ENCODE measurements at places on chromosomes 3 and 15.

GRCh38 chr3:140377644-140378043 lies 300.2 kb upstream of the TRIM42 start:
- no peak for DNase-seq

DNA sequence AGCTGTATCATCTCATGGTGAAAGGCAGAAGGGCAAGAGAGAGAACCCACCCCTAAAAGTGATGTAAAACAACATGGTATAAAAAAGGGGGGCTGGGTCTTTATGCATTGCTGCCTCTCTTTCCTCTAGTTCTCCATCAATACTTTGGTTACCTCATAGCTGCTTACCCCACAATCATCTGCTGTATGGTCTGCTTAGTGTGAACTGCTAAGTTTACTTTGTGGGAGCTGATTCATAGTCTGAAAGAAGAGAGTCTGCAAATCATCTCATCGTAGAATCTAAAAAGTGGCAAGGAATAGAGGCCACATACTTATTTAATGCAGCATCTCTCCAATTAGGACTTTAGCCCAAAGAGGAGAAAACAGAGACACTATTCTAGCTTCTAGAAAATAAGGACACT lies 546.8 kb downstream of the GBE1 start:
- DNase-seq, result no peak

DNA sequence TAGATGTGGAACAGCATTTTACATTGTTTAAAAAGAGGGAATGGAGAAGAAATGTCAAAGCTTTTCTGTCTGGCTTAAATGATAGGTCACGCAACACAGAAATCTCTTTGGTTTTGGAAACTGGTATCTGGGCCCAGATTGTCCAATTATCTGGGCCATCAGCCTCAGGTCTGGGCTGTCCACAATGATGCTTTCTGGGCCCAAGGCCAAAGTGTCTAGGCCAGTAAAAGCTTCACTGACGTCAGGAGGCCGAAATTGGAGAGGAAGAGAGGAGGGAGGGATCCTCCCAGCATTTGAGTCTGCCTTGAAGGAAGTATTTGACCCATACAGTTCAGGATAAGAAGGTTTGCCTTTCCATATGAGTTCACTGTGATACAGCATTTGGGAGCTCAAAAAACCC lies 60.7 kb upstream of the ALDH1A3 start:
- no peak for DNase-seq

DNA sequence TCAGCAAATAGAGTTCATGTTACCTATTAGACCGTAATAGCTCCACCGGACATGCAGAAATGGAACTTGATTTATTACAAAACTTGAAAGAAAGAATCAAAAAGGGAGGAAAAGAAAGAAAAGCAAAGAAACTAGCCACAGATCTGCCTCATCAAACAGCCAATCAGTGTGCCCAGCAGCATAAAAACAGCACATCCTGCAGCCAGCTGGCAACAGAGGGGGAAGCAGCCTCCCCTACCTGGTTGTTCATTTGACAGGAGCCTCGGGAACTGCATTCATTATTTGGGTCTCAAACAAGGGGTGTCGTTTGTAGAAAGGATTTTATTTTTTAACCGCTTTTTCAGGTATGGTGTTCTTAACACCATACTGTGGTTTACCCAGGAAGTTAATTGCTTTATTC lies 181.5 kb upstream of the TOPAZ1 start:
- DNase-seq, result no peak

- no peak for DNase-seq
These were observed 87.5 kb upstream of the FAM3D start for GRCh38 chr3:58754074-58754473.

DNA sequence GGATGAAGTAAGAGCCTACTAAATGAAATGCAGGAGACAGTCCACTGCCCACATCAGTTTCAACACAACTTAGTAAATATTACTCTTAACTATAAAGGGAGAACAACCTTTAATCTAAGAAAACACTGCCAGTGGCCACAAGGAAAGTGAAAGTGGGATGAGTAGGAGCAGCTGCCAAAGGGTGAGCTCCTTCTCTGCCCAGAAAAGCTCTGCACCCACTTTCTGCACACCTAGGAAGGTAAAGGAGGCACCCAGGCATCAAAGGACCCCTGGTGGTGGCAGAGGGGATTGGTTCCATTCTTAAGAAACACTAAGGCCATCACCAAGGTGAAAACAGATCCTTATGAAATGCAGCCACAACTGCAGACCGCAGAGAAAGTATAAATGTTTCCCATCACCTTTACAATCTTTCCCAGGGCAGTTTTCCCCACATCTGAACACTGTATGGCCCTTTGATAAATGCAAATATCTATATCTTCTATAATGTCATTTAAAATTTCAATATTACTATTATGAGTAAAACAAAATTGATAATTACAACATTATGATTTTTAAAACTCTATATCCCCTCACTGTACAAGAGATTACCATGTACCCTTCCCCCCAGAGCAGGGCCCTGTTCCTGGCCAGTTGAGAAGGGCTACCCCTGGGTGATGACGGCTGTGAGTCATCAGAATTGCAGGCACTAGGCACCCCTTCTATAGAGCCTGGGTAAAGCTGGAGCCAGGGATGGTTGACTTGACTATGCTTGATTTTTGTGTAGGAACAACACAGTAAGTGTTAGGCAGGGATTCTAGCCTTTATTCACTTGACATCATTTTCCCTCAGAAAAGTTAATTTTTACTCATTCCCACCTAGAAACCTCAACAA lies 92.0 kb downstream of the SNRK start:
- no peak for DNase-seq

- DNase-seq, result no peak
These were observed 81.6 kb downstream of the CDIN1 start for GRCh38 chr15:36661042-36661441.

DNA sequence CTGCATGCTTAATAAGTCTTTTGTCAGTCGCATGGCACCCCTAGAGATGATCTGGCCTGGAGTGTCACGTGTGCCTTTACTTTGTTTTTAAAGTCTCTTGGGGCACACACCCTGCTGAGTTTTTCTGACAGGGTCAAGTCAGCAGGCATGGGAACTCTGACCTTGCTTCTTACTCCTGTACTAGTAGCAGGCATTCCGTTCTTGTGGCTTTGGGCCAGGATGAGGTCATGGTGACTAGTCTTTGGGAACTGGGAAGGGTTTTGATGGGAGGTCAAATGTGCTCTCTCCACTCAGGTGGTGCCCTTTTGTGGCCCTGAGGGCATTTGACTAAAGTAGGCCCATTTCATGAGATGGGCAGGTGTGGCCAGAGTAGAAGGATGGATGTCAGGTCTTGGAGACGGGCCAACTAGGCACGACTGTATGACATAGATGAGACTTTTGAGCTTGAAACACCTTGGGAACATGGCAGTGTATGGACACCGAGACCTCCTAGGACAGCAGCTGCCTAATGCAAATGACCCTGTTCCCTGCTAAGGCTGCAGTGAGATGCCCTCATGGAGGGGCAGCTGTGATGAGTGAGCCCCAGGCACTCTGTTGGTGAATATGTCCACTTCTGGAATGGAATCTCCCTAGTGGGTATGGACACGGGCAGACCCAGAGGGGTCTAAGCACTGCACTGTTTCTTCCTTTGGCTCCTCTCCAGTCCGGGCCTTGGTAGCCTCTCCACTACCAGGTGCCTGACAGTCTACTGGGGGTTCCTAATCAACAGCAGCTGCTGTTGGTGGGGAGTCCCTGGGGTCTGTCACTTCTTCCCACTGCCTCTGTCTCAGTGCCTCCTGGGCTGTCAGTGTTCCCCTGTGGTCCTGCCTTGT lies 16.4 kb downstream of the SRPRB start:
- no peak for DNase-seq

- no peak for DNase-seq
These were observed 938.4 kb upstream of the SEMA6D start for GRCh38 chr15:46778876-46779275.

GRCh38 chr15:30923429-30923828 lies 19.7 kb downstream of the FAN1 start:
- DNase-seq, result no peak

DNA sequence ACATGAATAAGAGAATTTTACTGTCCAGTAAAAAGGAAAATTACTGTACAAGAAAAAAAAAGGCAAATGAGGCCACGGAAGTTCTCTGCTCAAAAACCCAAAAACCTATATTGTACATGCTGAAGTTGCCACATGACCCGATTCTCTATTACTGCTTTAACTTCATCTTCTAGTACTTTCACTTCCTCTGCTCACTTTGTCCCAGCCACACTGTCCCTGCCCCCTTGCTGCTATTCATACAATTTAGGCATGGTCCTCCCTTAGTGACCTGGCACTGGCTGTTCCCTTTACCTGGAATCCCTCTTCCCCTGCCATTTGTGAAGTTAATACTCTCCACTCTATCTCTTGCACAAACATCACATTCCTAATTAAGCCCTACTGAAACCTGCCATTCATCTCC lies 457.4 kb downstream of the MAGI1 start:
- no peak for DNase-seq

DNA sequence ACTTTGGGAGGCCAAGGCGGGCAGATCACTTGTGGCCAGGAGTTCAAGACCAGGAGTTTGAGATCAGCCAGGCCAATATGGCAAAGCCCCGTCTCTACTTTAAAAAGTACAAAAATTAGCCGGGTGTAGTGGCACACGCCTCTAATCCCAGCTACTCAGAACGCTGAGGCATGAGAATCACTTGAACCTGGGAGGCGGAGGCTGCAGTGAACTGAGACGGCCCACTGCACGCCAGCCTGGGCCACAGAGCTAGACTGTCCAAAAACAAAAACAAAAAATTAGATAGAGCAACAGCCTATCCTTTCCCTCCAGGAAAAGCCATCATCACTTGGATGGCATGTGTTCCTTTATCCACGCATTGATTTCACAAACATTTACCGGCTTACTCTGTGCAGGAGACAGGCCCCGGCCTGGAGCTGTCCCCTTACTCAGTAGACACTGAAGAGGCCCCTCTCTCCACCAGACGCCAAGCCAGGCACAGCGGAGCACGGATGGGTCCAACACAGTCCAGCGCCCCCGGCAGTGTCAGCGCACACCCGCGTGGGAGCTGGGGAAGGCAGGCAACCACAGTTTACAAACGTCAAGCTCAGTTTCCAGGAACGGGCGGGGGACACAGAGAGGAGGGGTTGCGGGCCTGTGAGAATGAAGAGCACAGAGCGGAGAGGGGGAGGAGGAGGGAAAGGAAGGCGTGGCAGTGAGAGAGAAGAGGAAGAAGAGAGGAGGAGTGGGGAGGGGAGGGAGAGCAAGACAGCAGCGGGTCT lies 3.1 kb downstream of the GP5 start:
- peak; percentile 53 for DNase-seq

DNA sequence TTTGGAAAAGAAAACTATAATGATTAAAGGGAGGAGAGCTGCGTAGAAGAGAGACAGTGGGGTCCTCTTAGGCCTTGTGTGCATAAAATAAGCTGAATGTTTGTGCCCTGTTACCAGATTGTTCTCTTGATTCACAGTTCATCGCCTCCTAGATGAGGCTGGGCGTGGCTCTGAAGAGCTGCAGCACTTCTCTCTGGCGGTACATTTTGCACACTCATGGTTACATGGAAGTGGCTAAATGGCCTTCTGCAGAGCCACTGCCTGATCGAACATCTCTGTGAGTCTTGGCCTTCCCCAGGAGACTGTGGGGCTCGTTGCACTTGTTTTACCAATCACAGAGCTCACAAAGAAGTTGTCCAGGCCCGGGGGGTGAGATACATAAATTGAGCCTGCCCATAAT lies 208.8 kb downstream of the GABRG3 start:
- no peak for DNase-seq

DNA sequence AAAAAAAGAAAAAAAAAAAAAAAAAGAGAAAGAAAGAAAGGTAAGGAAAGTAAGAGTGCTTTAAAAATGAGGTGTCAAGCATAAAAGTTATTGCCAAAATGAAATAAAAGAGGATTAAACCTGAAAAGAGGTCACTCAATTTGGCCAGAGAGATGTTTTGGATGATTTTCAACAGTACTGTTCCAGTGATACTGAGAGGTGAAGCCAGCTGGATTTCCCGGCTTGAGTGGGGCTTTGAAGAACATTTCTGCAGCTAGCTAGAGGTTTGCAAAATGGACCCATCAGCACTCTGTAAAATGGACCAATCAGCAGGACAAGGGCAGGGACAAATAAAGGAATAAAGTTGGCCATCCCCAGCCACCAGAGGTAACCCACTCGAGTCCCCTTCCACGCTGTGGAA lies 128.5 kb downstream of the LSAMP start:
- DNase-seq, result no peak

- no peak for DNase-seq
These were observed 52.8 kb downstream of the PPM1L start for GRCh38 chr3:160808838-160809237.

- no peak for DNase-seq
These were observed 50.3 kb downstream of the MRPS25 start for GRCh38 chr3:15014606-15015328.

DNA sequence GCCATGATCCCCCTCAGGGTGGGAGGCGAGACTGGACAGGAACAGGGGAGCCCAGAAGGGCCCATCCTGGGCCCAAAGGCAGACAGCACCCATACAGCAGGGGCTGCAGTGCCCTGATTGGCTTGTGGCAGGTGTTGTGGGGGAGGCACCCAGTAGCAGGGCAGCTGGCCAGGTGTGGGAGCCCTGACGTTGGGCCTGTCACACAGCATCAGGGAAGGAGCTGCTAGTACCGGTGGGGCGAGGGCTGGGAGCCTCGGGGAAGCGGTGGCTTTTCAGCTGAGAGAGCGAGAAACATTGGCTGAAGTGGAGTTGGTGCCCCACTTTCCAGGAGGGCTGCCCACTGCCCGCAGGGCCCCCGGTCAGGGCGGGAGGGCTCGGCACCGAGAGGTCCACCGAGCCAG lies 19.7 kb upstream of the CYP11A1 start:
- no peak for DNase-seq

- DNase-seq, result no peak
These were observed 18.4 kb downstream of the HDAC11 start for GRCh38 chr3:13498354-13499060.

DNA sequence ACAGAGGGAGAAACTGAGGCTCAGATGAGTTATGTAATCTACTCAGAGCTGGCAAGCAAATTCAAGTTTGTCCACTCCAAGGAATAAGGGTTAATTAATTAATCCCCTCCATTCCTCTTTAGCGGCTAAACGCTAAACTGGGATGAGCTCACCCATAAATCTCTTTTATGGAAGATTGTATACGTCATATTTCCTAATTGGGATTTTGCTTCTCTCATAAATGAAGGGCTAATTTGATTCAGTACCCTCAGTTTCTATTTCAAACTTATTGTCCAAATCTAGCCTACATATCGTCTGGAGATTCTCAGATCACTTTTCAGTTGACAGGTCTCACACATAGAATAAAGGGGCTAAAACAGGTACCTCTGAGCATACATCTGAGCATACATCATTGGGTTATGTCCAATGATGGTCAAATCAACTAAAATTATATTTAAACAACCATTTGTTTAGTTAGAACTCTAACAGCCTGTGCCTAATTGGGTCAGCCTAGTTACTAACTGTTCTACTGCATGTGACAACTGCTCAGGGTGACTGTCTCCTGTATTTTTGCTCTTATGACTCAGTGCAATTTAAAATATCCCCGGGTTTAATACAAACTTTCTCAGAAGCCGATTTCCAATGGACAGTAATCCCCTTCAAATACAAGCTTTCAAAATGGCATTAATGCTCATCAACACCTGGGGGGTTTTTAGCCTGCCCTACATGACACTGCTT lies 57.6 kb upstream of the PLXND1 start:
- DNase-seq, result no peak
